ENCODE measurements at places on chromosomes 4 and X.

GRCh38 chrX:38109042-38109898 is 102.9 kb downstream of the SYTL5 start:
- no peak for DNase-seq

DNA sequence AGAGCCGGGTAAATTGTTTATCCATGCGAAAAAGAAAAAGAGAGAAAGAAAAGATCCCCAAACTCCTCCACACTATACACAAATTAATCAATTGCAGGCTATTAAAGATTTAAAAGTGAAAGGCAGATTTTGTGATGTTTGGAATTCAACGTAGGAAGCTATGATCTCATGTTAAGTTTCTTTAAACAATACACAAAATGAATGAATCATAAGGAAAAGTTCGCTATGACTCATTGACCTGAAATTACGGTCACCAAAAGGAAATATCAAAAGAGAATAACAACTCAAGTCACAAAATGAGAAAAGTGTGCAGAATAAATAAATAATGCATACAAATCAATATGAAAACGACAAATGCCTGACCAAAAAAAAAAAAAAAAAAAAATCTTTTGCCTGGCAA is 28.6 kb downstream of the CLNK start:
- DNase-seq, result no peak

DNA sequence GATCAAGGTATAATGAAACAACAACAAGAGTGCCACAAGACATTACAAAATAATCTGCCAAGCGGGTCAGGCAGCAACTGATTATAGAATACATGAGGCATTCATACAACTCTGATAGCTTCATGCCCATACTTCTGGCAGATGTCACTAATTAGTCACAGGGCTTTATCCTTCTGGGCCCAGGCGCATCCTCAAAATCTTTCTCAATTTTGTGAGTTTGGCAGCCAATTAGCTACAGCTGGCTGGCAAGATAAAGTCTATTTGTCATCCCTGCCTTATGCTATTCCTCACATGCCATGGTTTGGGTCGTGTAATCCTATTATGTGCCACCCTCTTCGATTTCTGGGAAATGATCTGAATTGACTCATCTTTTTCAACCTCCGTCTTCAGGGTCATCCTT is 254.3 kb downstream of the PACRGL start:
- DNase-seq, result no peak

- DNase-seq, result no peak
These were observed 83.9 kb upstream of the ZNF827 start for GRCh38 chr4:146022541-146022940.

DNA sequence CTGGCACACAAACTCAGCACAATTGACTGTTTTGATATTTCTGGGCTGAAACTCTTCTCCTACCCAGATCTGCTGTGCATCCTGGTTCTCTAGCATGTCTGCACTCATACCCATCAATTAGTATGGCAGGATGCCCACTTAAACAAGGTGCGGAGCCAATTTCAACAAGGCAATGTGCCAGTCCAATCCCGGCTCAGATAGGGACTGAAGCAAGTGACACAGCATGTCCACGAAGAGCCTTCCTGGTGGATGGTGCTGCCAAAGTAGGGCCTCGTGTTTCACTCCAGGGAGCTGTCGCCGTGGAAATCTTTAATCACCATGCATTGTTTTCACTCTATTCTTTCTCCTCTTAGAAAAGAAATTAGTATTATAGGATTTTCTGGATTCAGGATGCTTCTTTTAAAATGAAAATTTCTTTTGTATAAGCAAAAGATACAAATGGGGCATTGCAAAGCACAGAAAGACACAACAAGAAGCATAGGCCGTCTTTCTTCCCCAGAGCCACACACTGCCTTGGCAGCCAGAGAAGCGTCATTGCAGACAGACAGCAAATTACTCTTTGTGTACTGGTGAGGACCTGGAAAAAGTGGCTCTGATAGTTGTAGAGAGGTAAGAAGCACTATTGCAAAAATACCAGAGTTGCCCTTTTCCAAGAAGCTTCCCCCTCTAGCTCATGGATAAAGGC is 40.6 kb upstream of the LSM6 start:
- DNase-seq, result no peak

DNA sequence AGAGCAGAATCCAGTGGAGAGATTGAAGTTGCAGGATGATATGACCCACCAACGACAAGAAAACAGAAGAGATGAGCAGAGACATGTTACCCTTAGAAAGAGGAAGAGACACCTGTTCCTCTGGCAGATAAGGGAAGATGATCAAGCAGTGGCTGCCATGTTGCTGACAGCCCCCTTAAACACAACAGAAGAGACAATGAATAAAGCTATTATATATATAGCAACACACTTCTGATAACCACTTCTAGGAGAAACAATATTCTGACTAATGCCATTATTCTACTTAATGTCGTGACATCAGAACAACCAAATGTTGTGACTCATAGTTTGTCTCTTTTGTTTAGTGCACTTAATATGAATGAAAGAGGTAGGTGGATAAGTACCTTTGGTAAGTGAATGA is 44.9 kb downstream of the SH3RF1 start:
- DNase-seq, result no peak

- no peak for DNase-seq
These were observed 87.3 kb downstream of the ADGRG4 start for GRCh38 chrX:136387951-136388502.

DNA sequence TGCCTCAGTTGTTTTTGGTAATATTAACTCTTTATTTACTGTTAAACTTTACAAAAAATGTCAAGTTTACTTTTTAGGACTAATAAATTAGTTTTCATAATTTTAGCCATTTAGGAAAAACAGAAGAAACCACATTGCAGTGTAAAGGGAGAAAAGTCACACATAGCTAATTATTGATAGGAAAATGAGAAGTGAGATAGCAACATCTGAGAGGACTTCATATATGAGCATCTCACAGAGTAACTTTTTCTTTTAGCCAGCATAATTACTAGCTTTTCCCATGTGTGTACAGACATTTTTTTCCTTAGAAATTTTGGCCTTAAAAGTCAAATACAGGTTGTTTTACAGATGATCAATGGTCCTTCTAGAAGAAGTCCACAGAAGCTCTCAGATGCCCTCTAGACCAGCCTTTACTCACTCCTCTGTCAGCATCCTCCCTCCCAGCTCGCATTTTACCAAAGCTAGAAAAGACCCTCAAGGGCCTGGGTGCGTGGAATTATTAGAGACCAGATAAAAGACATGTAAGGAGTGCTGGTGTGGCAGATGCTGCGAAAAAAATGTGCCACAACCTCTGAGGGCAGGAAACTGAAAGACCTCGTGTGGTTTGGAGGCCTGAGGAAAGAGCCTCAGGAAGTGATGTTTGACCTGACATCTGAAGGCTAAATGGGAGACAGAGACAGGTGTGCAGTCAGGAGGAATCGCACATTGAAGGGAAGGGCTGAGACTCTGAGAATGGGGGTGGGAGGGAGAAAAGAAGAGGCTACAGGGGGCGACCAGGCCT is 156.9 kb downstream of the CBR4 start:
- no peak for DNase-seq

DNA sequence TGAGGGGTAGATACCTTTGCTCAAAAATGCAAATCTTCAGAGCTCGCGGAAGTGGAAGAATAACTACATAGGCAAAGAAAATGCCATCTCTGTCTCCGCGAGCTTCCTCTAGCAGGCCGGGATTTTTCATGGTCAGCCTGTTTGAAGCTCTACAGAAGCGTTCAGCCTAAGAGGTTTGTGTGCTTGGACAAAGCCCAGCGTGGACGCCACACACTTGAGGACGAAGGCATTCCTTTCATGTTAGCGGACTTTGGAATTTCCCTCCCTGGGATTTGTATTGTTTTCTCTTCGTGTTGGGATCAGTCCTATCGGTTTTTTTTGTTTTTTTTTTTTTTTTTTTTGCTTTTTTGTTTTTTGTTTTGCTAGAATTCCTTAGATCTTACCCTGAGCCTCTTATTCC is 53.7 kb downstream of the SMIM31 start:
- DNase-seq, result no peak

- no peak for DNase-seq
These were observed 446.3 kb upstream of the GNPDA2 start for GRCh38 chr4:45172636-45173035.

DNA sequence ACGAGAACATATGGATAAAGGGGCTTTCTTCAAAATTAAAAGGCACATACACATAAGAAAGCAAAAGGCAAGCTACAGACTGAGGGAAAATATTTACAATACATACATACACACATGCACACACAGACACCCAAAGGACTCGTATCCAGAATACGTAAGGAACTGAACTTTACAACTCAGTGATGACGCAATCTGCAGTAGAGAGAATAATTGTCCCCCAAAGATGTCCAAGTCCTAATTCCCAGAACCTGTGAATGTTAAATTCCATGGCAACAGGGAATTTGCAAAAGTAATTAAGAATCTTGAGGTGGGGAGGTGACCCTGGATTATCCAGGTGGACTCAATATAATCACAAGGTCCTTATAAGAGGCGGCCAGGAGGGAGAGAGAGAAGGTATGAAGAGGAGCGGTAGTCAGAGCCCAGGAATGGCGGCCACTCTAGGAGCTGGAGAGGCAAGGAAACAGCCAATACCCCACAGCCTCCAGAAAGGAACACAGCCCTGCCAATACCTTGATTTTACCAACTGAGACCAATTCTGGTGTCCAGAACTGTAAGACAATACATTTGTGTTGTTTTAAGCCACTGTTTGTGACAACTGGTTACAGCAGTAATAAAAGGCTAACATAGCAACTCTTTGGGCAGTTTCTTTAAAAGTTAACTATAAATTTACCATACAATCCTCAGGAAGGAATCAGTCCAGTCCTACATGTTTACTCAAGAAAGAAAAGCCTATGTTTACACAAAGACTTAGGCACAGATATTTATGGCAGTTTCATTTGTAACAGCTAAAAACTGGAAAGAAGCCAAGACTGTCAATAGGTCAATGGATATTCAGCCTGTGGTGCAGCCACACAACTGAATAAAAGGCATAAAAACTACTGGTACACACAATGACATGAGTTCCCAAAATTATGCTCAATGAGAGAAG is 27.3 kb upstream of the STS start:
- no peak for DNase-seq

DNA sequence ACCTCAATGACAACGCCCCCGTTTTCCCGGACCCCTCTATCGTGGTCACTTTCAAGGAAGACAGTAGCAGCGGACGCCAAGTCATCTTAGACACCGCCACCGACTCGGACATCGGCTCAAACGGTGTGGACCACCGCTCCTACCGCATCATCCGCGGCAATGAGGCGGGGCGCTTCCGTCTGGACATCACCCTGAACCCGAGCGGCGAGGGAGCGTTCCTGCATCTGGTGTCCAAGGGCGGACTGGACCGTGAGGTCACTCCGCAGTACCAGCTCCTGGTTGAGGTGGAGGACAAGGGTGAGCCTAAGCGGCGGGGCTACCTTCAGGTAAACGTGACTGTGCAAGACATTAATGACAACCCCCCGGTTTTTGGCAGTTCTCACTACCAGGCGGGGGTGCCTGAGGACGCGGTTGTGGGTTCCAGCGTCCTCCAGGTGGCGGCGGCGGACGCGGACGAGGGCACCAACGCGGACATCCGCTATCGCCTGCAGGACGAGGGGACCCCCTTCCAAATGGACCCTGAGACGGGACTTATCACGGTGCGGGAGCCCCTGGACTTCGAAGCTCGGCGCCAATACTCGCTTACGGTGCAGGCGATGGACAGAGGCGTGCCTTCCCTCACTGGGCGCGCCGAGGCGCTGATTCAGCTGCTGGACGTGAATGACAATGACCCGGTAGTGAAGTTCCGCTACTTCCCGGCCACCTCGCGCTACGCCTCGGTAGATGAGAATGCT is 2.2 kb downstream of the FAT4 start:
- DNase-seq, result no peak

DNA sequence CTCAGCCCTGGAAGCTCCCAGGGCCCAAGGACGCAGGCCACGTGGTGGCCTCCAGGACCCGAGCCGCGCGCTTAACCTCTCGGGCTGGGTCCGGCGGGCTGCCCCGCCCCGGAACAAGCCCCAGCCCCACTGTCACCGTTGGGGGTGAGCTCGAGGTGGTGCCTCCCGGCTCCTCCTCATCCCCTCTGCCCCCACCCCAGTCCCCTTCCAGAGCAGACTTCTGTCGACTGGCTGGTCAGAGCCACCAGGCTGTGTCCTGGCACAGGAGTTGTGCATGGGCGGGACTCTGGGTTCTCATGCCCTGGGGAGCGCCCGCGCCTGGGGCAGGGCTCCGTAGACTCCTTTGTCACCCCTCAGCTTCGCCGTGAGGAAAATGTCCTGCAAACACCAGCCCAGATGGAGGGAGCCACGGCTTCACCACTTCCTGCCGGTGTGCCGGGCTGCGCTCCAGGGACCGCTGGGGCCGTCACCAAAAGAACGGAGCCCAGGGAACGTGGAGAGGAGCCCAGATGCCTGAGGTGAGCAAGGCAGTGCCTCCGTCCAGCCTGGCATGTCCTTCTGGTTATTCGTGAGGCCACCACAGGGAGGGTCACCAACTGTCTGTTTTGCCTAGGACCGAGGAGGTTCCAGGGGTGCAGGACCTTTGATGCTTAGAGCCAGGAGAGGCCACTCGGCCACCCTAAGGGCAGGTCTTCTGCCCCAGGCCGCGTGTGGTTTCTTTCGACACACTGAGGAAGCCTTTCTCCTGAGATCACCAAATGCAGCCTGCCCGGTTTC is 7.1 kb upstream of the RGS12 start:
- DNase-seq, result no peak

DNA sequence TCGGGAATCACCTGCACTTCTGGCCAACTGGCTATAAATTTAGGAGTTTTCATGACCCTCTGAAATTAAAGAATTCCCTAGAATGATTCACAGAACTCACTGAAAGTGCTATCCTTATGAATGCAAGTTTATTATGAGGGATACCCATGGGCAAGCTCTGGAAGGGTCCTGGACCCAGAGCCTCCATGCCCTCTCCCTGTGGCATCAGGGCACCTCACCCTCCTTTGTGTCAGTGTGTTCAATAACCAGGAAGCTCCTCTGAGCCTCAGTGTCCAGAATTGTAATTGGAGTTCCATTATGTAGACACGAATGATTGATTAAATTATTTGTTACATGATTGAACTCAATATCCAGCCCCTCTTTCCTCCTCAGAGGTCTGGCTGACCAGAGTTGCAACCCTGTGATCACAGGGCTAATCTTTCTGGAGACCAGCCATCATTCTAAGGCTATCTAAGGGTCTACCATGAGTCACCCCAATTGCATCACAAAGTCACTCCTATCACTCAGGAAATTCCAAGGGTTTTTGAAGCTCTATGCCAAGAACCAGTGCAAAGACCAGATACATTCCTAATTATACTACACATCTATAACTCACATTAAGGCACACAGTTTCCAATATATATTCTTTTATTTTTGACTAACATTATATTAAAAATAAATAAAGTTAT is 8.9 kb downstream of the ANXA3 start:
- no peak for DNase-seq

GRCh38 chrX:54794028-54794427 is 4.0 kb downstream of the ITIH6 start:
- DNase-seq, result no peak

- no peak for DNase-seq
These were observed 280.1 kb upstream of the ZFP42 start for GRCh38 chr4:187715466-187715865.

- no peak for DNase-seq
These were observed 7.2 kb upstream of the DDX60L start for GRCh38 chr4:168487282-168488035.

GRCh38 chr4:172155838-172156345 is 342.7 kb downstream of the GALNTL6 start:
- DNase-seq, result no peak

- DNase-seq, result no peak
These were observed 421.2 kb upstream of the NWD2 start for GRCh38 chr4:36823199-36823967.
